ENCODE measurements at places on chromosomes 5 and 9.

- DNase-seq = no peak
Observed at GRCh38 chr9:5518171-5518936, 8.0 kb downstream of the PDCD1LG2 start.

GRCh38 chr9:76789840-76790239 is 25.6 kb downstream of the PCA3 start:
- no peak for DNase-seq

- no peak for DNase-seq
Observed at GRCh38 chr5:151240924-151241635, 11.9 kb upstream of the GM2A start.

DNA sequence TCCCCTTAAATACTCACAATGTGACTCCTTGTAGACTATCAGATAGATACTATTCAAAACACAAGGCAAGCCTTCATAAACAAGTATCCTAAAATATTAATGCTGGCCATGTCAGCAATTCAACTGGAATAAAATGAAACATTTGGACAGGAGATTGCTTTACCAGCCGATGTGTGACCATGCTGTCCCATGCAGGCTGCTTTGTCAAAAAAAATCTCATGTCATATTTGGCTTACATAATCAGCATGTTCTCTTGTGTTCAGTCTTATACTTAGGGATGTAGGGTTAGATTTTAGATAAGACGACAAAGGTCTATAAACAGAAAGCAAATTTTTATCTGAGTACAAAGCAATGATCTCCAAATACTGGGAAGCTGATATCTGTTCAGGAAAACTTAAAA is 108.5 kb downstream of the NR6A1 start:
- DNase-seq = no peak

- no peak for DNase-seq
Observed at GRCh38 chr5:169631360-169631759, 5.7 kb upstream of the DOCK2 start.

- DNase-seq = no peak
Observed at GRCh38 chr9:135886147-135886981, 21.0 kb downstream of the CAMSAP1 start.

DNA sequence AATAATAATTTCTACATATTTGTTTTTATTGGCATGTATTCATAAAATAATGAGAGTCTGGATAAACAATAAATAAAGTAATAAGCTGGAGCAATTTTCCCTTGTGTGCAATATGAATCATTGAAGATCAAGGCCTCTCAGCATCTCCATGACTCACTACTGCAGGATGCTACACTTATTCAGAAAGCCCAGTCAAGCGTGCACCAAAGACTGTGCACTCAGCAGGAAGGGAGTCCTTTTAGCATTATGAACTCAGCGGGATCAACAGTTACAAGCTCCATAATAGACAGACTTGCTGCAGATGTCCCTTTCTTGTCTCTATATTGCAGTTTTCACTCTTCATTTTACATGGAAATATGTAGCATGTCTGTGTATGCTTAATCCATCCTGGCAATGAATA is 485.3 kb downstream of the CDH9 start:
- no peak for DNase-seq

- no peak for DNase-seq
Observed at GRCh38 chr9:130933114-130934046, 5.7 kb downstream of the FIBCD1 start.

DNA sequence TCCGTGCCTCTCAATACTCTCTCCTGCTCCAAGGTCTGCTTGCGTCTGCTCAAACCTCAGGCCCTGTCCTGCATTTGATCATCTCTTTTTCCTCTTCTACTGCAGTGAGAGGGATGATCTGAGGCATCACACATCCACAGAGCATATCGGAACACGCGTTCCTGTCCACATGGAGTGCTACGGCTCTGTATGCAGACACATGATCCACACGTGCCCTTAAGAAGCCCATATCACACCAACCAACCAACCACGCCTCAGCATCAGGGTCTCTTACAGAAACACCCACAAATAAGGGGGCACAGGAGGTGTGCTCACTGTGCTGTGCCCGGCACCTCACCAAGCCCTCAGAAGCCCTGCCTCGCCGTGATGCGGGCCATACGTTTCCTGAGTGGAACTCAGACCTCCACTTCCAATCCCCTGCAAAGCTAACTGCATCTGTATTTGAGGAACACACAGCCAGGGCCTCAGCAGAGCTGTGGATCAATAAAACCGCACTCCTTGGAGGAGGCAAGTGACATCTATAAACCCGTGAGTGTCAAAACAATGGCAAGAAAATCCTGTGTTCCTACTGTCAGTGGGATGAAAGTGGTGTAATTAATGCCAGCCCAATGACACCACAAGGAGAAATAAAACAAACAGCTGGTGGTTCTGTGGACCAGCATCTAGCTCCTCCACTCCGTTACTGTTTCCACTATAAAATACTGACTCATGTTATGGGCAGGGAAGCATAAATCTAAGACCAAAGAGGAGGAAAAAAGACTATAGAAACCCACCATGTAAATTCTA is 40.4 kb downstream of the AK8 start:
- no peak for DNase-seq

GRCh38 chr9:84691634-84692033 is 22.1 kb downstream of the NTRK2 start:
- no peak for DNase-seq

GRCh38 chr9:85743275-85744128 is 1.7 kb upstream of the AGTPBP1 start:
- no peak for DNase-seq
